Transverse colon (tissue), 4 donors: ENCODE measurements at places on chromosomes 12 and 14. TPM values are rescaled to one million over a fixed set of nuclear protein-coding genes. Genes with fewer than 3 reads are reported as not detected.
A peak's percentile ranks its signal among the peaks of the same experiment; 100 is the strongest.

GRCh38 chr14:22882529-22883172 is 371 bp upstream of the REM2 start:
- H3K36me3 ChIP-seq = peaks cover 8% of the 10 kb centered on the region
- DNase-seq = peak; percentile 55
- peaks cover 15% of the 10 kb centered on the region for H3K4me1 ChIP-seq

DNA sequence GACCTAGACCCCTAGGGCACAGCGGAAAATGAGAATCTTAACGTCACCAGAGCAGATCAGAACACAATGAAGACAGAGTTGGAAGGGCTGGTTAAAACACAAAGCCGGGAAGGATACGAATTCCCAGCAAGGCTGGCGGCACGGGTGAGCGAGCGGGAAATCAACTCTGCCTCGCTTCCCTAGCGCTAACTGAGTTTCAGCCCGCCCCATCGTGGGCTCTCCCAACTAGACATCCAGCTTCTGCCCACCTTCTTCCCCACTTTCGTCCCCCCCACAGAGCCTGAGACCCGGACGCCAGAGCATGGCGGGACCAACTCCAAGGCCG is 377 bp downstream of the CCNT1 start:
- H3K4me3 ChIP-seq = peak overlapping the region; percentile 86
- no peaks in the 10 kb centered on the region for H3K36me3 ChIP-seq
- no peak for DNase-seq
- no peaks in the 10 kb centered on the region for H3K27me3 ChIP-seq
- peak overlapping the region; percentile 92 for H3K27ac ChIP-seq

DNA sequence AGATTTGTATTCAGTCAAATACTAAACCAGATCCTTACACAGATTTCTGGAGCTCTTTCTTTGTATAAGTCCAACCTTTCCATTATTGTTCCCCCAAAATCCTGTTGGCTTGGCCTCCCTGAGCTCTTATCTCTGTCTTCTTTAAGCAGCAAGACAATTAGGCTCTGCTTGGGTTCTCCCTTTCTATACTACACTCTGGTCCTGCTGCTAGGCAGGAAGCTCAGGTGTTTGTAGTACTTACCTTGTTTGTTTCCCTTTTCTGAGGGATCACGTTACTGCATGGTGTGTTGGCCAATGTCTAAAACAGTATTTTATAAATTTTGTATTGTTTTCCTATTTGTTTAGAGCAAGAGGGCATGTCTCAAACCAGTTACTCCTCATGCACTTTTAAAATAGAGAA is 192.9 kb downstream of the PRKD1 start:
- no peak overlapping the region for H3K4me3 ChIP-seq
- DNase-seq = no peak
- H3K36me3 ChIP-seq = no peaks in the 10 kb centered on the region
- no peaks in the 10 kb centered on the region for H3K27me3 ChIP-seq
- H3K4me1 ChIP-seq = peaks cover 4% of the 10 kb centered on the region

GRCh38 chr12:82756303-82756702 is 69.6 kb downstream of the TMTC2 start:
- no peak overlapping the region for H3K27ac ChIP-seq
- H3K4me1 ChIP-seq = no peaks in the 10 kb centered on the region
- H3K36me3 ChIP-seq = no peaks in the 10 kb centered on the region
- no peaks in the 10 kb centered on the region for H3K27me3 ChIP-seq
- no peak for DNase-seq

- H3K4me1 ChIP-seq = no peaks in the 10 kb centered on the region
- no peaks in the 10 kb centered on the region for H3K27me3 ChIP-seq
- no peak for DNase-seq
- H3K36me3 ChIP-seq = no peaks in the 10 kb centered on the region
- no peak overlapping the region for H3K4me3 ChIP-seq
These were observed 77.4 kb downstream of the BBS10 start for GRCh38 chr12:76270657-76271358.

SYNDIG1L gene
- total RNA-seq = 0.32 TPM

- H3K27me3 ChIP-seq = no peaks in the 10 kb centered on the region
- H3K4me3 ChIP-seq = no peak overlapping the region
- peaks cover 20% of the 10 kb centered on the region for H3K4me1 ChIP-seq
- peak overlapping the region; percentile 87 for H3K27ac ChIP-seq
These were observed 21.8 kb upstream of the KRT78 start for GRCh38 chr12:52870361-52871290.

DNA sequence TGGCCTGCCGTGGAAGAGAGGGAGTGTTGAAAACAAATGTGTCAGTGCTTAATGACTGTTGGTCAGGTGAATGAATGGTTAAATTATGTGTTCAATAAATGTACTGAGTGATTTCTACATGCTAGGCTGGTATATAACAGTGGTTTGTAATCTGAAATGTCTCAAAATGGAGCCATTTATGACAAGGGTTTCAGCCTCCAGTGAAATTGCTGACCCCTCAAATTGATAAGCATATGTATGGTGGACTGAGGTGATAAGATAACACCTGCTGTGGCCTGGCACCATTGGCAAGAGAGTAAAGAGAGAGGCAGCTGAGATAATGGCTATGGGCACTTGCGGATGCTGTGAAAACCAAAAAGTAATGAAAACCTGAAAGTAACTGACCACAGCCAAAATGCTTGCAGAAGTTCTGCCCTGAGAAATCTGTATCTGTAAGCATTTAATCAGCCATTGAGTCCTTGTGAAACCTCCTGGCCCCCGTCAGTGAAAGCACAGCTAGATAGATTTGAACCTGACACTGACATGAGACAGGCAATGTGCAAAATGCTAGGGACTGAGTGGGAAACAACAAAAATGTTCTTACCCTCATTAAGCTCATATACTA is 1.4 kb upstream of the BCAT1 start:
- H3K36me3 ChIP-seq = no peaks in the 10 kb centered on the region
- no peak overlapping the region for H3K4me3 ChIP-seq
- H3K27ac ChIP-seq = no peak overlapping the region
- peak; percentile 13 for DNase-seq

GRCh38 chr14:72708708-72709475 is 185.0 kb downstream of the DPF3 start:
- H3K36me3 ChIP-seq = no peaks in the 10 kb centered on the region
- no peaks in the 10 kb centered on the region for H3K27me3 ChIP-seq
- no peak overlapping the region for H3K4me3 ChIP-seq
- DNase-seq = no peak
- no peaks in the 10 kb centered on the region for H3K4me1 ChIP-seq

DNA sequence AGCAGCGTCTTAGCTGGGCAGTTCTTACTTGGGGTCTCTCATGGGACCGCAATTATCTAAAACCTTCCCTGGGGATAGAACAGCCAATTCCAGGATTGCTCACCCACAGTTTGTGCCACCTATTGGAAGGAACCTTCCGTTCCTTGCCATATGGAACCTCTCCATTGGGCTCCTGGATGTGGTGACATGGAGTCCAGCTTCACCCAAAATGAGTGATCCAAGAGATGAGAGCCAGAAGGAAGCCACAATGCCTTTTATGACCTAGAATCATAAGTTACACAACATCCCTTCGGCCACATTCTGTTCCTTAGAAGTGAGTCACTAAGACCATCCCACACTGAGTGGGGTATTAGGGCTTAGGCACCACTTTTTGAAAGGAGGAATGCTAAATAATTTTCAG is 164.4 kb downstream of the FBXL14 start:
- no peak for DNase-seq
- peaks cover 5% of the 10 kb centered on the region for H3K4me1 ChIP-seq
- H3K36me3 ChIP-seq = no peaks in the 10 kb centered on the region
- no peak overlapping the region for H3K27ac ChIP-seq

- H3K27me3 ChIP-seq = no peaks in the 10 kb centered on the region
- H3K4me1 ChIP-seq = no peaks in the 10 kb centered on the region
- no peak overlapping the region for H3K4me3 ChIP-seq
- H3K36me3 ChIP-seq = no peaks in the 10 kb centered on the region
- DNase-seq = no peak
These were observed 50.8 kb downstream of the SLC16A7 start for GRCh38 chr12:59646636-59647035.

KCNC2 gene
- total RNA-seq = not detected

GRCh38 chr12:46214668-46215436 is 54.0 kb downstream of the SLC38A1 start:
- H3K27me3 ChIP-seq = no peaks in the 10 kb centered on the region
- H3K4me3 ChIP-seq = no peak overlapping the region
- peaks cover 30% of the 10 kb centered on the region for H3K4me1 ChIP-seq
- H3K36me3 ChIP-seq = no peaks in the 10 kb centered on the region

COPS7A gene
- total RNA-seq = 38.9 TPM

DNA sequence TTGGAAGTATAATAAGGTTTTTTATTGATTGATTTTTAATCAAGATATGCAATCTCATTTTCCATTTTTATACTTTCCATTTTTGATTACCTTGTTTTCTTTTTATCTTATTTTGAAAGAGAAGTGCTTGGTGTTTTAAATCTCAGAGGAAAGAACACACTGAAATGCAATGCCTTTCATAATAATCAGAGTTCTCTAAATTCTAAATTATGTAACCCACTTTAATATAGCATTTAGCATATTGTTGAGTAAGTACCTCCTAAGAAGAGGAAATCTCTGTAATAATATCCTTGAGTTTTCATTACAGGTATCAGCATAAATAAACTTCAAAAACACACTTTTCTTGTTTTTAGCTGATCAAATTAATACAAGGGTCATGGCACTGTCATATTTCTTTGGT is 96.9 kb downstream of the GTF2A1 start:
- no peaks in the 10 kb centered on the region for H3K4me1 ChIP-seq
- no peak overlapping the region for H3K4me3 ChIP-seq
- no peaks in the 10 kb centered on the region for H3K27me3 ChIP-seq
- no peak overlapping the region for H3K27ac ChIP-seq
- DNase-seq = no peak

KRT75 gene
- total RNA-seq = not detected

DIO2 gene
- total RNA-seq = 0.95 TPM

TDRD9 gene
- total RNA-seq = not detected

DNA sequence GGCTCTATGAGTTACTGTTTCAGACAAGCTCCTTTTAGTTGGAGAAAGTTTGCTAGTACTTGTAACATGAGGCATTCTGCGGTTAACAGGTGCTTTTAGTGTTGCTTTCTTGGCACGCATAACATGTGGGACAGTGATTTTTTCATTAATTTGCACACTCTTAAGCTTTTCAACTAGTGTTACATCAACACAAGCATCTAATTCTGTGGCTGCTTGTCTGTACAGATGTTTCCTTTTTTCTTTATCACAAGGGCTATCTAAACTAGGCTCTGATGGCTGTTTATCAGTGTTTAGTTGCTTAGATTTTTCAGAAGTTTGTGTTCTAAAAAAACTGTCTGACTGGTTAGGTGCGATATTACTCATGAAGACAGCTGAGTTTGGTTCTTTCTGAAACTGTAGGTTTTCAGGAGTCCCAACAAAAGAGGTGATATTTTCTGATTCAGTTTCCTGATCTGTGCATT is 120.1 kb downstream of the RALGAPA1 start:
- H3K27me3 ChIP-seq = no peaks in the 10 kb centered on the region
- no peaks in the 10 kb centered on the region for H3K36me3 ChIP-seq
- no peak for DNase-seq

DNA sequence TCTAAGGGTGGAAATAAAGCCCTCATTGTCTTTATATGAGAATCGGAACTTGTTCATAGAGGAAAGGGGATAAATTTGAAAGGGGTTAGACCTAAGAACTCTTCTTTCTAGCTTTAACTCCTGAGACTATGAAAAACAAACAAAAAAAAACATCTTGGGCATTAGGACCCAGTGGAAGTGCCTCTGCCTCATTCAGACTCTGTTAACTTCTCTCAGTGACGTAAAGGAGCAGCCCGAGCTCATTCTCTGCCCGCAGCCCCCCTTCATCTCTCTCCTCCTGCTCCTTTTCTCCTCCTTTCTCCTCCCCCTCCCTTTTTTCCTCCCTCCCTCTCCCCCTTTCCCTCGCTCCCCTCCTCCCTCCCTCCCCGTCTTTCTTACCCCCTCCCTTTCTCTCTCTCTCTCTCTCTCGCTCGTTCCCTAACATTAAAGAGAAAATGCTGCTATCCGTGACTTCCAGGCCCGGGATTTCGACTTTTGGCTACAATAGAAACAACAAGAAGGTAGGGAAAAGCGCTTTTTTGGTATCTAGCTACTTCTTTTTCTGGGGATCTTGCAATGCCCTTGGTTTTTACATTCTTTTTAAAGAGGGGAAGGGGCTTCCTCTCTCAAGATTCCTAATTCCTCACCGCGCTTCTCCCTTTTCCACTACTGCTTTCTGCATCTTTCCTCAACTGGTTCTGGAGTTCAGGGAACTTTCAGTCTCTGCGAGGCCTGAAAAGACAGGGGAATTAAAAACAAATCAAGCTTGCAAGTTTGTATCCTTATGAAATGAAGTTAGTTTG is at the start of gene RBMS2:
Gene RBMS2 (plus strand): TSS at position 231 of the 782 bp plus-strand sequence. CDS start 204 bp downstream, at position 435.
- no peaks in the 10 kb centered on the region for H3K27me3 ChIP-seq
- H3K27ac ChIP-seq = peak within 1 kb of the TSS; percentile 91
- no peaks in the 10 kb centered on the region for H3K36me3 ChIP-seq

DNA sequence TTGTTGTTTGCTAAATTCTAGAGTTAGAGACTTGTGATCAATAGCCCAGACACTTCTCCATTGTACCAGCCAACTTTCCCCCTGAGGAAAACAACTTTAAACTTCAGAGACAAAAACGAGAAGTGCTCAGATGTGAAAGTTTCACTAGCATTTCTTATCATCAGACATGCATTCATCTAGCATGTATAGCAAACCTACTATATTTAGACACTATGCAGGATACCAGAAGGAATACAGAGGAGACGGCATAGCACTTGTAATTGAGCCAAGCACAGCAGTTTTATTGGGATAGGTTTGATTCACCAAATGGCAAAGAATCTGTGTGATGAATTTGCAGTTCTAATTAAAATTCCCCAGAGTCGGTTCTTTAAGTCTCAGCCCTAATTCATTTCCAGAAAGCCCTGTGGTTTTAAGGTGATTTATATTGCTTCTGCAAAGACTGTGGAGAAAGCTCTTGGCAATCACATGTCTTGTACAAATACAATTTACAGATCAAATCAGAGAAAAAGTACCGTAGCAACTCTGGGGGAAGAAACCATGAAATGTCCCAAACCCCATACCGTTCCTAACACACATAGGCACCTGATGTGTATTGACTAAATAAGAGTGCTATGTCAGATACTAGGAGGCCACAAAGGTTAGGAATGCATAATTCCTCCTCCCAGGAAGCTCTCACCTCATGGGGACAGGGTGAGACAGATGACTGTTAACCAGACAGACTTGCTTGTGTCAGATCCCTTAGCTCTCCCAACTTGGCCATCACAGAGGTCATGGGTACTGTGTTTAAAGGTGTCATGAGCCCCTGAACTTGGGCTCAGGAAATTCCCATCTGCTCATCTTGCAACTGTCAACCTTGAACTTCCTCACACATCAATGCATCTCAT is 69.6 kb upstream of the KRAS start:
- no peak overlapping the region for H3K27ac ChIP-seq
- DNase-seq = no peak
- no peaks in the 10 kb centered on the region for H3K4me1 ChIP-seq
- H3K36me3 ChIP-seq = no peaks in the 10 kb centered on the region
- no peak overlapping the region for H3K4me3 ChIP-seq

- H3K36me3 ChIP-seq = no peaks in the 10 kb centered on the region
- DNase-seq = no peak
- no peaks in the 10 kb centered on the region for H3K27me3 ChIP-seq
- no peak overlapping the region for H3K4me3 ChIP-seq
These were observed 51.8 kb downstream of the MOK start for GRCh38 chr14:102252834-102253801.

GRCh38 chr14:32102152-32102787 is 25.2 kb downstream of the ARHGAP5 start:
- no peak overlapping the region for H3K27ac ChIP-seq
- peaks cover 24% of the 10 kb centered on the region for H3K4me1 ChIP-seq
- no peak overlapping the region for H3K4me3 ChIP-seq

LRRIQ1 gene
- total RNA-seq = not detected

NDUFA12 gene
- total RNA-seq = 133 TPM

GRCh38 chr14:36820111-36820709 is 158.6 kb downstream of the PAX9 start:
- H3K4me3 ChIP-seq = no peak overlapping the region
- no peaks in the 10 kb centered on the region for H3K4me1 ChIP-seq
- no peak overlapping the region for H3K27ac ChIP-seq
- no peaks in the 10 kb centered on the region for H3K36me3 ChIP-seq
